Stimulated activated CD4-positive, alpha-beta T cell treated with anti-CD3 and anti-CD28 coated beads, Interleukin-1b, Interleukin-23, amount 100 ng/mL, for 24 hours (primary cell): ENCODE measurements at places on chromosomes 12 and 14.

GRCh38 chr12:121543786-121544185, 37.0 kb downstream of the KDM2B start:
- no peak for DNase-seq

GRCh38 chr14:56219666-56220413, 101.6 kb downstream of the PELI2 start:
- DNase-seq = no peak

DNA sequence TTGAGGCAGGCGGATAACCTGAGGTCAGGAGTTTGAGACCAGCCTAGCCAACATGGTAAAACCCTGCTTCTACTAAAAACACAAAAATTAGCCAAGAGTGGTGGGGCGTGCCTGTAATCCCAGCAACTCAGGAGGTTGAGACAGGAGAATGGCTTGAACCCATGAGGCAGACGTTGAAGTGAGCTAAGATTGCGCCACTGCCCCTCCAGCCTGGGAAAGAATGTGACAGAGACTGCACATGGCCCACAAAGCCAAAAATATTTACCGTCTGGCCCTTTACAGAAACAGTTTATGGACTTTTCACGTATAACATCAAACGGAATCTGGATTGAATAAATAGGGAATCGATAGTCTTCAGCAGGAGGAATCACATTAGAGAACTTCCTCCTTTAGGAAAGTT, 3.5 kb downstream of the RSRC2 start:
- no peak for DNase-seq

- no peak for DNase-seq
These were observed 499.2 kb upstream of the ATP2B1 start for GRCh38 chr12:90207799-90208198.

- DNase-seq = no peak
These were observed 19.7 kb upstream of the CLMN start for GRCh38 chr14:95339301-95339865.

DNA sequence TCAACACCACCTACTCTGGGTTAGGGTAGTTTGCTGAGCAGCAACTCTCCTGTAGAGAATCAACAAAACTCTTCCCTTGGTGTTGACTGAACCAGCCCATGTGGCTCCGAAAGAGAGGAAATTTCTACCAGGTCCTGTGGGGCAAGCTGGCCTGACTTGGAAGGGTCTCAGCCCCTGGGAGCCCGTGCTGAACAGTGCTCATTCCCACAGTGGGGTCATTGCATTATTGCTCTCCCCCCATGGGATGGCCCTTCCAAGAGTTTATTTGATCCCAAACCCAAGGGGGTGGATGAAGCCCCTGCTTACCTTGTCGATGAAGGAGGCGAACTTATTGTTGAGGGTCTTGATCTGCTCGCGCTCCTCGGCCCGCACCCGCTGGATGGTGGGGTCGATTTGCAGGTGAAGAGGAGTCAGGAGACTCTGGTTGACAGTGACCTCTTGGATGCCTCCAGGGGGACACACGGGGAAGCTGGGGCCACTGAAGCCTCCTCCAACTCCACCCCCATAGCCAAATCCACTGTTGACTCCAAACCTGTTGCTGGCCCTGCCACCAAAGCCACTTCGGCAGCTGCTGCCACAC, 580 bp downstream of the KRT75 start:
- DNase-seq = no peak

- no peak for DNase-seq
These were observed 171.8 kb downstream of the RASSF9 start for GRCh38 chr12:85664429-85664828.

- DNase-seq = no peak
These were observed 225.1 kb upstream of the CRY1 start for GRCh38 chr12:107318556-107318805.

- DNase-seq = no peak
These were observed 128.6 kb upstream of the PLEKHG7 start for GRCh38 chr12:92574051-92574783.

DNA sequence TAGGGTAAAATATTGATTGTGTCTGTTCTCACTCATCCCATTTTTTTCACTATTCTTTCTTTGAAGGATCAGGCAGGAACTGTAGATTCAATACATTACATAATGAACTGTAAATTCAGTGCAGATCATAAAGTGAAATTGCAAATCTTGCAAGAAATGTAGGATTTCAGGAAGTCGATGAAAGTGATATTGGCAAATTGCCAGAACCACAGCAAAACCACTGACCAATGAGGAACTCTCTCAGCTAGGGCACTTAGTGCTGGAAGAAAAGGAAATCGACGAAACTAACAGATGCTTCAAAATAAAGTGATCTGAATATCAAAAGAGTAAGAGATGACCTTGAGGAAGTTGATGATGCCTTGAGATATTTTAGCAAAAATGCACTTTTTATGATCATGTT, 157.6 kb downstream of the AACS start:
- no peak for DNase-seq

DNA sequence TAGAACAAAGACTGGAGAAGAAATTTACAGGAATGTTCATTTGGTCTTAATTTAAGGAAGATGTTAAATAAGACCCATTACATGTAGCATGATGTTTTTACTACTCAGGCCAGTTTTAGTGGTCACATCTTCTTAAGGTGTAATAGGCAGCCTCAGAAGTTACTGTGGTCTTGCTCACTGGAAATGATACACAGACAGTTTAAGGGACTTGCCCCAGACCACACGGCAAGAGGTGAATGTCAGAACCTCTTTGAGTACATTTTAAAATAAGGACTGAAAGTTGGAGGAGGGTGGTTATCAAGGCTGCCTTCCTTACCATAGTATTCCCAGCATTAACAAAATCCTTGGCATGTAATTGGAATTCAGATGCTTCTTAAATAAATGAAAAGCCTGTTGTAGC, 37.9 kb downstream of the LRRK2 start:
- DNase-seq = no peak

- no peak for DNase-seq
These were observed 48.1 kb downstream of the TMTC1 start for GRCh38 chr12:29735604-29736003.

- DNase-seq = no peak
These were observed 48.2 kb upstream of the FRMD6 start for GRCh38 chr14:51603495-51603894.

- DNase-seq = no peak
These were observed 132.2 kb downstream of the NCOR2 start for GRCh38 chr12:124434951-124435805.

- DNase-seq = no peak
These were observed 28.3 kb downstream of the ATF7IP start for GRCh38 chr12:14393751-14394150.

- DNase-seq = no peak
These were observed 1.4 kb upstream of the ARHGEF40 start for GRCh38 chr14:21068521-21069387.

DNA sequence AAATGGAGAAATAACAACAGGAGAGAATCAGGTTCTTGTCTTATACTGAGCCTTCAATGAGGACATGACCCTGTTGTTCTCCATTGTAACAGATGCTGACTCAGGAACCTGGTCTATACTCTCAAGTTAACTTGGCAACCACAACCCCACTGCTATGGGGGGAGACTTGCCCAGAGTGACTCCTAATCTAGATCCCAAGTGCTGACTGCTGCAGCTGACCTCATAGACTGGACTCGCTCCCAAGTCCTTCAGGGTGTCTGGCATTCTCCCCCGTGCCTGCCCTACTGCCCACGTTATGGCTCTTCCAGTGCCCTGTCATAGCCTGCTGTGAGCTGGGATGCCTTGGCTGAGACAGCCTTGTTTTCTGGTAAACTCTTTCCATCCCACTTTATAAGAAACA, 37.1 kb downstream of the NID2 start:
- DNase-seq = no peak

DNA sequence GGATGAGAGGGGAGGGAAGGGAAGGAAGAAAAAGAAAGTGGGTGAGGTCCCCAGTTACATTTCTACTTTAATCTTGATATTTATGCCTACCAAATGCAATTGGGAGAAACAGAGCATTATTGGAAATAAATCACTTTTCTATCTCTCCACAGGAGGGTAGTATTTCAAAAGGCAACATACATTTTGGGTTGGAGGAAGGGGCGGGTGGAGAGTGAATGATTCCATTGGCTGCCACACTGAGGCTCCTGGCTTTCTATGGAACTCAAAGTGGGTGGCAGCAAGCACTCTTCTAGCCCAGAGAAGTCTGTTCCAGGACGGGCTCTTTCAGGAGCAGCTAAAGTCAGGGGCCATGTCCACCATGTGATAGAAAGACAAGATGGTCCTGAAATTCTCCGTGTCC, 441.3 kb downstream of the DAD1 start:
- DNase-seq = no peak

GRCh38 chr14:55136241-55136640, 7.2 kb downstream of the LGALS3 start:
- DNase-seq = no peak

- DNase-seq = no peak
These were observed 138.1 kb downstream of the TMEM117 start for GRCh38 chr12:43973993-43974392.

DNA sequence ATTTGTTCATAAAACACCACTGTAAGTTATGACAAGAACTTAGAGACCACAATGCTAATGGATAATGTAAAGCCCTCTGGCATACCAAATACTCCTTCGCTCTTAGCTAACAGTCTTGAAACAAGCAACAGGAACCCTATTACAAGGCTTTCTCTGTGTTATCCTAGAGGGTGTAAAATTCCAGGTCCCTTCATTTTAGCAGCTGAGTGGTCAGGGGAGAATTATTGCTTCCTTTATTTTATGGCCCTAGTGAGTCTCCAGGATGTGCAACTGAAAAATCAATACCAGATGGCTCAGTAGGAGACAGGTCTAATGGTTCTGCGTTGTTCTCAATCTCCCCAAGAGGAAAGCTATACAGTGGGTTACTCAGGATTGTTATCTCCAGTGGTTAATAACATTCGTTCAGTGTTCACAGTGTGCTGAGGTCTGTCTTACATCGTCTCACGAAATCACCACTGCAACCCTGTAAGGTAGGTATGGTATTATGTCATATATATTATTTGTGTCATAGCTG, 172.7 kb upstream of the CNOT2 start:
- no peak for DNase-seq

GRCh38 chr14:67221248-67221981, 19.8 kb upstream of the PALS1 start:
- DNase-seq = no peak

- DNase-seq = no peak
These were observed 19.3 kb downstream of the BRF1 start for GRCh38 chr14:105281371-105282097.

DNA sequence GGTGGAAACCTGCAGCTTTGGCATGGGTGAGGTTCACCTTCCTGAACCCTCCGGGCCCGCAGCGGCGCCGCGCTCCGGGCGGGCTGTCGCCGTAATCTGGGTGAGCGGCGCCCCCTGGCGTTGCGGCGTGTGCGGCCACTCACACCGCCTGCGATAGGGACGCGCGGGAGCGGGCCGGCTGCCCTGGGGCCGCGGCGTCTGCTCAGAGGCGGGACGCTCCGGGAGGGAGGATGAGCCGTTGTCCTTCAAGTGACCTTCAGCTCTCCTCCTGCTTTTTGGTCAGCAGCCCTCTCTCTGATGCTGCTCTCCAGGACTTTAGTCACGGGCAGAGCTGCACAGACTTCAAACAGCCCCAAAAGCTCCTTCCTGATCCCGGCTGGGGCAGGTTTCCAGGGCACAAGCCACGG, 211.7 kb upstream of the FKBP4 start:
- peak; percentile 26 for DNase-seq

- DNase-seq = no peak
These were observed 215.0 kb downstream of the KIF26A start for GRCh38 chr14:104353221-104353920.

GRCh38 chr14:57835766-57836165, 30.1 kb downstream of the SLC35F4 start:
- no peak for DNase-seq

GRCh38 chr12:24396224-24396623, 446.8 kb upstream of the SOX5 start:
- DNase-seq = no peak

DNA sequence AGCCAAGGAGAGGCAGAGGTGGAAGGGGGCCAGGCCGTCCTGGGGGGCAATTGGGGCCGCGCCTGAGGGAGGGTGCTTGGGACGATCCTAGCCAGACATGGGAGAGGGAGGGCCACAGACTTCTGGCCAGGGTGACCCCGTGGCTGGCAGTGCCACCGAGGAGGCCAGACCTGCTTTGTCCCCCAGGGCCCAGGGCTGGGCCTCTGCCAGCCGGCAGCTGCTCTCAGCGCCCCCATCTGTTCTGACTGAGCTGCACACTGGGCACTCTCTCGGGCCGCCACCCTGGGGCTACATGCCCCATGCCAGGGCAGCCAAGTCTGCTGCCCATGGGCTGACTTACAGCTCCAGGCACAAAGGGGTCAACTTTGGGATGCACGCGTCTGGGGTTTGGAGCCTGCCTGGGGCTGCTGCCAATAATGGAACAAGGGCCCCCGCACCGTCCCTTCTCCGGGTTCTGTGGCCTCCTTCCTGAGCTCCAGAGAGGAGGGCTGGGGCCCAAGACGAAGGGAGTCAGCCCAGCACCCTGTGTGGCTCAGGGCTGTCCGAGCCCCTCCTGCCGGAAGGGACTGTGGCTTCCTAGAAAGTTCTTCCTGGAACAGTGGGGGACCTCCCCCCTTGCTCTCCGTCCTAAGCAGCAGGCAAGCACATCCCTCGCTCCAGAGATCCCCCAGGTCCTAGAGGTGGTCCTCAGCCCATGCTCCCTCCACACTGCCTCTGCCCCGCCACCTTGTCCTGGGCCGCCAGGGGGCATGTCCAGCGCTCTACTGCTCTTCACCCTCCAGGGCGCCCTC, 1.1 kb downstream of the ADSS1 start:
- DNase-seq = no peak

- DNase-seq = no peak
These were observed 2.6 kb upstream of the WNT10B start for GRCh38 chr12:48973941-48974673.
